Posterior cingulate gyrus (tissue), 11 donors: ENCODE measurements at places on chromosomes 3 and 15.

- peak; percentile 29 for DNase-seq
These were observed 36.5 kb downstream of the CYP11A1 start for GRCh38 chr15:74330861-74331408.

DNA sequence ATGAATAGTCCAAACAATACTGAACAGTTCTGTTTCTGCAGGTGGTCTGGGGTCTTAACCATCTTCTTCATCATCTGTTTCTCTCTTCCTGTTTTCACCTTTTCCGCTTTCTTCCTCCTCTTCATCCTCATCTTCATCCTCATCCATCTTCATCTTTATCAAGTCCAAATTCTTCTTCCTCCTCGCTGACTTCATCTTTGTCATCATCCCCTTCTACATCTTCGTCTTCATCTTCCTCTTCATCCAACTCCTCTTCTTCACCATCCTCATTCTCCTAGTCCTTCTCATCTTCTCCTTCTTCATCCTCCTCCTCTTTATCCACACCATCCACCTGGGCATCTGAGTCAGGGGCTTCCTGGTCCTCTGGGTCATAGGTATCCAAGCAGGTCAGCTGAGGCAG lies 16.5 kb upstream of the CFAP161 start:
- no peak for DNase-seq

GRCh38 chr15:47673232-47673761 lies 44.0 kb upstream of the SEMA6D start:
- DNase-seq, result no peak

- DNase-seq, result no peak
These were observed 43.1 kb upstream of the ZNF774 start for GRCh38 chr15:90309020-90309419.

GRCh38 chr3:117486719-117487716 lies 777.4 kb downstream of the TUSC7 start:
- no peak for DNase-seq

DNA sequence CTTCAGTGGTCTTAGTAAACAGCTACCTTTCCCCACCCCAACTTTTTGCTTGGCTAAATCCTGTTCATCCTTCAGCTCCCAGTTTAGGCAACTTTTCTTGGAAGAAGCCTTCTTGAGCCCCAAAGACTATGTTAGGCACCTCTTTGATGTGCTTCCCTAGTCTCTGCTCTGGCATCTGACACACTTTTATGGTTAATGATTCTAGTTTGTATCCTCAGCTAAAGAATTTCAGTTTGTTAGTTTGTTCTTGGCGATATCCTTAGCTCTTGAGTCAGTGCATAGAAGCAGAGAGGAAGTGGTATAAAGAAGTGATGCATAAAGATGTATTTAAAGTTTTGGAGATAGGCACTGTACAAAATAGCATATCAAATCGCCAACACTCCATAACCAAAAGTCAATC lies 168.4 kb downstream of the WDR72 start:
- no peak for DNase-seq
